ENCODE measurements at places on chromosomes 4 and X.

DNA sequence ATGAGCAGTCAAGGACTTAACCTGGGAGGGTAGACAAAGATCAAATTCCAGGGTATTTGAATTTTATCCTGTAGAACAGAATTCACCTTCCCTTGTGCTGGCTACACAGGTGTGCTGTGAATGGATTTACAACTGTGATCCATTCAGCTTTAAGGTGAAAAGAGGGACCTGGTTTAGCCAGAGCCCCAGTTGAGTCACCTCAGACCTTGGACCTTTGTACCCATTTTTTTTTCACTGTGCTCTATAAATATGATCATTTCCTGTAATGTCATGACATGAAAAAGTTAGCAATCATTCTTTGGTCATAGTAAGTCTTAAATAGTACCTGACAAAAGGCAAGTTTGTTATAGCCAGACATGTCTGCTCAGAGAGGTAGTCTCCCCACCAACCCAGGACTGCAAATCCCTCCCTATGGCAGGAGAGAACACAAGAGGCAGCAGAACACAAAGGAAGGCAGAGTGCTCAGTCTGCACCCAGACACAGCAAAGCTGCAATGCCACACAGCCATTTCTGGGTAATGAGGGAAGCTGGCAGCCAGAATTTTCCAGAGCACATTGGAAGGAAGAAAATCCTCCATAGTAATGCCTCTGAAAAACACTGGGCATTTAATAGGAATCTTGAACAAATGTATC, 77.9 kb downstream of the CXXC4 start:
- DNase-seq: no peak

DNA sequence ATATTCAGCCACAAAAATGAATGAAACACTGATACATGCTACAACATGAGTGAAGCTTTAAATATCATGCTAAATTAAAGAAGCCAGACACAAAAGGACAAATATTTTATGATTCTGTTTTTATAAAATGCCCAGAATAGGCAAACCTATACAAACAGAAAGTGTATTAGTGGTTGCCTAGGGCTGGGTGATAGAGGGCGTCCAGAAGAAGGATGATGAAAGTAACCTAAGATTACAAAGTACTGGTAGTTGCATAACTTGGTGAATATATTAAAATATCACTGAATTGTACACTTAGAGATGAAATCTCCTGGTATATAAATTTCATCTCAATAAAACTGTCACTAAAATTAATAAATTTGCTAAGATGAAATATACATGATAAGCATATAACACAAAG, 67.5 kb downstream of the FBXW7 start:
- no peak for DNase-seq

GRCh38 chr4:74282926-74283325, 25.3 kb upstream of the EPGN start:
- no peak for DNase-seq

- no peak for DNase-seq
These were observed at the start of gene PWWP3B for GRCh38 chrX:106168107-106168506. TSS of gene PWWP3B (plus strand) at chrX:106168305. CDS start at chrX:106205433, 37,128 bp downstream.

GRCh38 chrX:41529221-41529620, 82.1 kb downstream of the NYX start:
- no peak for DNase-seq

DNA sequence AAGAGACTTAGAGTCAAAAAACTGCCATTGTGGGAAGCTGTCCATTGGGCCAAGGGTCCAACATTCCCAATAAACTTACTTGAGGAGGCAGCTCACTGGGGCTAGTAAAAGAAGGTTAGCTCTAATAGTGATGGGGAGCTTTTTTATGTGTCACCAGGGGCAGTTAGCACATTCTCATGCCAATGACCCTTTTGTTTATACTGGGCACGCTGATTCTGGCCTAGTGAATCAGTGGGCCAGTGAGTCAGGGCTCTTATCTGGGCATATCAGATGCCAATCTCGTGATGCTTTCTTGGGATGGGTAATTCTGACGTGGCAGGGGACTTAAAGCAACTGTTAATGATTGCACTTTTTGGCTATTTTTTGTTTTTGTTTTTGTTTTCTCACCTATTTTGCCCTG, 27.8 kb downstream of the TCEAL1 start:
- DNase-seq: no peak

GRCh38 chr4:101014417-101014816, 332.9 kb downstream of the PPP3CA start:
- DNase-seq: no peak

DNA sequence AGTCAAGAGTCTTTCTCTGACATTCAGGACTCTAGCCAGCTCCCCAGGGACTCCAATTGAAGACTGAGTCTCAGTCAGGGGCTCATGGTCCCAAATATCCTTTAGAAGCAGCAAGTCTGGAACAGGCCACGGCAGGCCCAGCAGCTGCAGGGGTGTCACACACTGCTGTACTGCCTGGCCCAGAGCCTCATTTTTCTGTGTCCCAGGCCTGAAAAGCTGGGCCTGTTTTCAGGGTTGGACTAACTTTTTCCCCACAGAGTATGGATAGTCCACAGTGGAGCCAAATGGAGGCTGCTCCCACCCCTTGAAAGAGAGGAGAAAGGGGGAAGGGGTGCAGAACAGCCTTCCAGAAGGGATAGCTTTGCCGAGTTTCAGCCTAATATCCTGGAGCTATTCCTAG, 146.8 kb upstream of the NALF2 start:
- DNase-seq: no peak

DNA sequence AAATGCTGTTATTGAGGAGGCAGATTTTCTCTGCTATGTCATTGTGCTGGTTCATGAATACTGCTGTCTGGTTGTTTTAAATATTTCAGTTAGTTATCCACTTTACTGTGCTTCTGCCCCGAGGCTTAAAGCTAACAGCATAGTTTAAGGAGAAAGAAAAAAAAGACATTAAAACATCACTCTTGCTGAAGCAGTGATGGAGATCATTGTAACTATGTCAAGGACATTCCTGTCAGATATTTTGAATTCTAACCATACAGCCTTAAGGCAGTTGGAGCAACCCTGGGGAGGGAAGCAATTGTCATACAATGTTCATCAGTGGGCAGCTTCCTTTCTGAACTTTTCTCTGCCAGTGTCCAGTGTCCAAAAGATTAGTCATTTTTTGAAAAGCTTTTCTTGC, 199.0 kb upstream of the DDX53 start:
- DNase-seq: no peak

- DNase-seq: peak; percentile 53
These were observed 2.7 kb upstream of the PYURF start for GRCh38 chr4:88526221-88526815.

DNA sequence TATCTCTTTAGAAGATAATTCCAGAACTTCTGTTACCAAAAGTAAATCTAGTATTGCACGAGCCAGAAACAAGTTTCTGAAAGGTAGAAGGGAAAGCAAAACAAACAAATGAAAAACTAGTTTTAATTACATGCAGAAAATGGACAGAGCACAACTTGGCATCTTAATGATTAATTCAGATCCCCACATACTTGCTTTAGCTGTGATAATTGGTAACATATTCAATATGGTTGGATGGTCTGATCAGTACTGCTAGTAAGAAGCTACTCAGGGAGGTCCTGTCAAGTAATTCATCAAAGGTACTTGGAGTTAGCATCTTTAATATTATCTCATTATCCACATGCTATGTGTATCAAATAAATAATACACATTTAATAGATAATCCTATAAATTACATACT, 204.3 kb downstream of the TRAM1L1 start:
- no peak for DNase-seq

DNA sequence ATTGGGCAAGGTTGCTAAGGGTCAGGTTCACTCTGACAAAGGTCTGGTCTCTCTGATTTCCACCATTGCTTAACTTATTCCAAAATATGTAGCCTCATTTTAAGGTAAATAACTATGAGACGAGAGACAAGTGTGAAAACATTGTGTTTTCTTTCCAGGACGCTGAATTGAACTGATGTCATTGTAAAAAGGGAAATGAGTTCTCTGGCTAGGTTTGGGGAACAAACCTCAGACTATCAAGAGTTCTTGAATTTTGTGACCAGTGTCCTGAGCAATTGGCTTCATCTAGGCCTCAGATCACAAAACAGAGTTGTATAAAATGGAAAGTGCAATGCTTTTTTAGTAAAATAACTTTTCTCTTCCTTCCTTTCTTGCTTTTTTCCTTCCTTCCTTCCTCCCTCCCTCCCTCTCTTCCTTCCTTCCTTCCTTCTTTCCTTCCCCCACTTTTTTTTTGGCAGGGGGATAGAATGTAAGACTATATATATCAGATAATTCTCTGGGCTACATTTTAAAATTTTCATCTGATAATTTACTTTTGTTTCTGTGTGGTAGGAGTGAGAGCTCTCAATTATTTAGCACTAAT, 30.8 kb upstream of the CXCL8 start:
- no peak for DNase-seq

GRCh38 chr4:174211622-174212044, 71.8 kb downstream of the FBXO8 start:
- DNase-seq: no peak

DNA sequence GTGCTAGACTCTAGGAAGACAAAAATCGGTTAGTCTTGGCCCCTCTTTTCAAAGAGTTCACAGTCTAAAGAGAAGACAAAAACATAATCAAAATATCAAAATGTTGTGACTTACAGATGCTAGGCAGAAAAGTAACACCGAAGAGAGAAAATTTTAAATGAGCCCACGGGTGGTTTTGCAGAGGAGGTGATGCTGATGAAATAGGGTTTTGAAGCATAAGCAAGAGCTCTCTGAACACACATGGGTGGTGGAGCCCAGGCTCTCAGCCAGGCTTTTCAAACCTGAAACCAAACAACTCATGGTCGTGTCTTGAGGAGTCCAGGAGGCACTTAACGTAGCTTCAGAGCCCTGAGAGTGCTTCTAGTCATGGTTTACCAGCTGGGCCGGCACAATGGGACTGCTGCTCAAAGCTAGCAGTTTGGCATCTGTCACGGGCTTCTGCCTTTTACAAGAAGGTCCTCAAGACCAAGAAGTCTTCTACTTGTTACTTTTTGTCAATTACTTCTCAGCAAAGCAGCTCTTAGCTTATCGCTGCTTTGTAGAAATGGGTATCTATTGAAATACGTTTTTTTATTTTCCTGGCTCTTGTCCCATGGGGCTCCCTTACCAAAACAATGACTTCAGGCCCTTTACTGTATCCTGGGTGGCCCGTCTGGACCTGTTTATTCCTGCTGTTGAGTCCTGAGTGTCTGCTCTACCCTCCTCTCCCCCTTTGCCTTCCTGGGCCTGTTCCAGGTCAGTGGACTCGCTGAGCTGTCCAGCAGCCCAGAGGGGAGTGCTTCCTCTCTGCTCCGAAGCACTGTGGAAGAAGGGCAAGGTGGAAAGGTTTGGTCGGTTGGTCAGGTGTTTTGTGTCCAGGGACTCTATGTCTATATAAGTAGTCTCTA, 69.5 kb downstream of the TNIP2 start:
- DNase-seq: no peak

- DNase-seq: no peak
These were observed 48.1 kb upstream of the DHRSX start for GRCh38 chrX:2548711-2549423.

GRCh38 chr4:119615068-119615719, 13.4 kb downstream of the PDE5A start:
- DNase-seq: no peak

DNA sequence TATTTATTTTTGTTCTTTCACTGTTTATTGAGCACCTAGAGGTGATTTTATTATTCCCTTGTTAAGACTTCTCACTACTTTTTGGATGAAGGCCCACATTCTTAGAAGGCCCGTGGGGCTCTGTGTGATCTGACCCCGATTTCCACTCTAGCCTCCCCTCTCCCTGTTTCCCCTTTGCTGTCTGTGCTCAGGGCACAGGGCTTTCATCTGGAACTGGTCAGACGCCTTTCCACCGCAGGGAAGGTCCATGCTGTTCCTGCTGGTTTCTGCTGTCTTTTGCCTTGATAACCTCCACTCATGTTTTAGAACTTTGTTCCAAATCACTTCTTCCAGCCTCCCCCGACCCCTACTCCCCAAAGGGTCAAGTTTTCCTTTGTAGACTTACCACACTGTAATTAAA, 31.3 kb upstream of the ANAPC4 start:
- DNase-seq: no peak

- DNase-seq: peak; percentile 0
These were observed 88.8 kb upstream of the ESX1 start for GRCh38 chrX:104343428-104344129.

- no peak for DNase-seq
These were observed 67.4 kb downstream of the CNGA2 start for GRCh38 chrX:151801980-151802379.

- no peak for DNase-seq
These were observed 1039.7 kb downstream of the RAPGEF2 start for GRCh38 chr4:160142579-160142978.

GRCh38 chr4:128854433-128854832, 44.9 kb downstream of the JADE1 start:
- DNase-seq: peak; percentile 84

- DNase-seq: no peak
These were observed 2.1 kb upstream of the FAT1 start for GRCh38 chr4:186725469-186726425.

GRCh38 chr4:141638230-141638629, 1.8 kb downstream of the IL15 start:
- no peak for DNase-seq

DNA sequence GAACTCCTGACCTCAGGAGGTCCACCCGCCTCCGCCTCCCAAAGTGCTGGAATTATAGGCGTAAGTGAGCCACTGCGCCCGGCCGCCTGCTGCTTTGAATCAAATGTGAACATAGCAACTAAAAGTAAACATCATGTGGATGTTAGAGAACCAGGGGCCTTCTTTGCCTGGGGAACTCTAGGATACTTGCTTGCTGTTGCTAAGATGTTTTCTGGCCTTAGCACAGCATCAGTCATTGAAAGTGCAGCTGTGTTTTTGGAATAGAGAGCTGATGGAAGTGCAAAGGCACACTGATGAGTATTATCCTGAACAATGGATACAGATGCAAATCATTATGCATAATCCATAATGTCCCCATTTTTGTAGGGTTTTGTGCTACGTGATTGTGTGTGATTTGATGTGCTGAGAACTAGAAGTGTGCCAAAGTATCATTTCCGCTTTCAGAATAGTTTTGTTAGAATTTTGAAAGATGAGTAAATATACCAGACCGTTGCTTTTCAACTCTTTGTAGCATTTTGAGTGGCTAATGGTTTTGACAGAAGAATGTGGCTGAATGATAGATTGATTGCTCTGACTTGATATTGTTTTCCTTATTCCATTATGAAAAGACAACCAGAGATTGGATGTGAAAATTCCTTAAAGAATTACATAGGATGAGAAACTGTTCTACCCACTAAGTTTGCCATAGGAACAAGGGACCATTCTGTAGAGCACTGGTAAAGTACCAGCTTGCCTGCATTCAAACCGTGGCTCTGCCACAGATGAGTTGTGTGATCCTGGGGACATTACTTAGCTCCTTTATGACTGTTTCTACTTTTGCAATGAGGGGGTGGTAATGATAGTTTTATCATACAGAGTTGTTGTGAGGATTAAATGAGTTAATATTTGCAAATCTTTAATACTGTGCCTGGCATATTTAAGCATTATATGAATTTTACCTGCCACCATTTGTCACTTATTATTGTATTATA, 74.7 kb downstream of the REPS2 start:
- no peak for DNase-seq

GRCh38 chr4:53039741-53040458, 177.8 kb downstream of the RASL11B start:
- DNase-seq: no peak
